ENCODE measurements at places on chromosomes 12 and 14.

DNA sequence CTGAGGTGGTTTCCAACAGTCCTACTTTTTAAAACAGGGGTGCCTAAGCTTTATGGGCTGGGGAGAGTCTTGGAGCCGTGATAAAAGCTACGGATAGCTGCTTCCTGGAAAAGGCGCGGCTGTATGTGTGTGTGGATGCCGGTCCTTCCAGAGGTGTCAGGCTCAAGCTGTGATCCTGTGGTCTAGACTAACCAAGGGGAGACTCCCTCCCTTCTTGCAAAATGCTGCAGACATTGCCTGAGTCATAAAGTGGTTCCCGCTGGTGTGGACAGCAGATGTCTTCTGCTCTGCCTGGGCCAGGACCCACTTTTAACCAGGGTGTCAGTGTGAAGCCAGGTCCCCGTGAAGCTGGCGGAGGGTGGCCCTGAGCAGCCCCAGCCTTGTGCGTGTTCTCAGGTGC, 37.8 kb downstream of the CCDC92 start:
- DNase-seq, result no peak

DNA sequence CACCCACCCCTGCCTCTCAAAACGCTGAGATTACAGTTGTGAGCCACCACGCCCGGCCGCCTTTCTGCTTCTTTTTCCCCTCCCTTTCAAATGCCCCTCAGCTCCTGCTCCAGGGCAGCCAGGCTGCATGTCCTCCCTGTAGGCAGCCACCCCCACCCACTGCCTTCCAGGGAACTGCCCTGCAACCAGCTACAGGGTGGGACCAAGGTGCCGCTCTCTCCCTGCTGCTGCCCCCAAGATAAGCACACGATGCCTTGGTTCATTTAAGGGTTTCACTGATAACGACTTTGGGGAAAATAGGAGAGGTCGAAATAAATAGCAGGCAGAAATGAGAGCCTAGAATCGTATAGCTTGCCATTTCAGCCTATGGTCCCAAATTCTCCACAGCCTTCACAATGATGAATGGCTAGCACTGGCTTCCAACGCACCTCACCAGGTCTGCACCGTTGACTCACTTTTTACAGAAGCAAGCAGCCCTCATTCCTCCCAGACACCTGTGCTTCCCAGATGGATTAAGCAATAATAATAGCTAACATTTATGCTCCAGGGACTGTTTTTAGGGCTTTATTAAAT, 40.7 kb downstream of the ATG14 start:
- no peak for DNase-seq

DNA sequence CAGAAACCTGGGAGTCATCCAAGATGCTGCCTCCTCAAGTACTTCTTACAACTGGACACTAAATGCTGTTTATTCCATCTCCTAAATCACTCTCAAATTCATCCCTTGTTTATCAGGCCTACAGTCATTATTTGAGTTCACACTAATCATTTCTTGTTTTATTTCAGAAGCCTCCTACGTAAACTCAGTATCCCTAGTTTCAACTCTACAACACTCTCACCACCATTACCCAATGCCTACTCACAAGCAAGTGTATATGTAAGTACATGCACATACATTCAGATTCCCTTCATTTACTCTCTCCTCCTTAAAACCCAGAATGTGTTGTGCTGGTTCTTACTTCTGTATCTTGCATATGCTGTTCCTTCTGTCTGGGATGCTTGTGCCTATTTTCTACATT, 43.0 kb downstream of the DDHD1 start:
- no peak for DNase-seq

DNA sequence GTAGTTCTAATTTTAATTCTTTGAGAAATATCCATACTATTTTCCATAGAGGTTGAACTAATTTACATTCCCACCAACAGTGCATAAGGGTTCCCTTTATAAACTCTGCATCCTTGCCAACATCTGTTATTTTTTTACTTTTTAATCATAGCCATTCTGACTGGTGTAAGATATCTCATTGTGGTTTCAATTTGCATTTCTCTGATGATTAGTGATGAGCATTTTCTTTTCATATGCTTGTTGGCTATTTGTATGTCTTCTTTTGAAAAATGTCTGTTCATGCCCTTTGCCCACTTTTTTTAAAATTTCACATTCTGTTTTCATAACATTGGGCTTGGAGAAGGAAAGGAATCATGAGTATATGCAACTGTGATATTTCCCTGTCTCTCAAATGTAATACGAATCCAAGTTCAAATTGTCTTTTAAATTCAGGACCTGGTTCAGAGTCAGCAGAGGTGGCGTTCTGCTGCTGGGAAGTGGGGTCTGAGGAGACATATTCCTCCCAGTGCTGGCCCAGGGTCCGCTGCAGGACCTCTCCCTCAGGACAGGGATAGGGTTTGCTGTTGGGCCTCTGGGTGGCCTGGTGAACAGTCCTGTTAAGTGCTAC, 81.2 kb upstream of the ETV6 start:
- no peak for DNase-seq

- no peak for DNase-seq
Observed at GRCh38 chr14:65997347-65997746, 488.8 kb upstream of the CCDC196 start.

DNA sequence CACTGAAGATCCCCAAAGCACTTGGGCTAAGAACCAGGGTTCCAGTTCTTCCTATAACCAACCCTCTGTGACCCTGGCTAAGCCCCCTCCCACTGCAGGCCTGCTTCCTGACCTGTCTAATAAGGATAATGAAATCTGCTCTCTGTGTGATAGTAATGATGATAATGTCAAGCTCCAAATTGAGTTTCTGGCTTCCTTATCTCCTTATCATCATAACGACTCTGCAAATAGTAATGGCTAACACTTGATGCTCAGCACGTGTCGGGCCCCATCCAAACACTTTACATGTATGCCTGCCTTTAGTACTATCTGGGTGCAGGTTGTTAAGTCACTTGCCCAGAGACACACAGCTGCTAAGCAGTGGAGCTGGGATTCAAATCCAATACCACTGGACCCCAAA, 5.0 kb upstream of the GPR162 start:
- DNase-seq, result no peak

DNA sequence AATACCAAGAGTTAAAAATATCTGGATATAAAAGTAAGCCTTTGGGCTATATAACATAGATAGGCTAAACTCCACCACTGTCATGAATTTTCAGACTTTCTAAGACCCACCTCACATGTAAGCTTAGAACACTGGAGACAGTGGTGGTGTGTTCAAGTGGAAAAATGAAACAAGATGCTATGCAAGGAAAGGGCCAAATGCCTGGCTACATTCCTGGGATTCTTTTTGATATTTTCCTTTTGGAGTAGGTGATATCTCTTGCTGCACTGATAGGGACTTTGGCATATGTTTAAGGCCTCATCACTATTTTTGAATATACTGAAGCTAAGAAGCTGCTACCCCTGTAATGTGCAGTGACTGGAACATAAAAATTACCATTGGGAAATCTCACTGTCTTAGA, 341.3 kb downstream of the SLC16A7 start:
- DNase-seq, result no peak

DNA sequence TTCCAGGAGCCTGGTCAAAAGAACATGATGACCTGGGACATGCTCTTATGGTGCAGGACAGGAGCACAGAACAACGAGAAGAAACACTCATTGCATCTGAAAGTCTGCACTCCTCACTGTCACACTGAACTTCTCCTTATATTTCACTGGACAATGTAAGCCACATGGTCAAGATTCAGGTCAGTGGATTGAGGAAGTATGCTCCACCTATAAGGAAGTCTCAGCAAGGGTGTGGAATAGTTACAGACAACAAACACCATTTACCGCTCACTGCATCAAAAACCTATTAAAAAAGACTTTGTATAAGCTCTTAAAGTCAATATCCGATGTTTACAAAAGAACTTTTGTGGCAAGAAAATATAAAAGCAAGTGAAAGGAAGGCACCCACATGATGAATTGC, 153.1 kb upstream of the FOXG1 start:
- no peak for DNase-seq

DNA sequence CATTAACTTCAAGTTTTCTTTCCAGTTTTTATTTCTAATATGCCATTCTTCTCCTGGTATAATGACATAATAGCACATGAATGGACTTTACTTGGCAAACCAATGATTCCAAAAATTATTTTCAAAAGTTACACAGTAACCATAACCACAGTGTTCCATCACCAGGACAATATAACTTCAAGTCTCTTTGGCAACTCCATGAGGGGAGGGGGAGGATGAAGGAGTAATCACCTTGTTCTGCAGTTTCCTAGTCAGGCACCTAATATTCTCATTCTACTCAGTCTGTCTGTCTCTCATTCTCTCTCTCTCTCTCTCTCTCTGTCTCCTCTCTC, 66.6 kb downstream of the BTG1 start:
- no peak for DNase-seq

Data from activated CD8-positive, alpha-beta memory T cell treated with anti-CD3 and anti-CD28 coated beads for 48 hours (primary cell).